ENCODE measurements at places on chromosomes 3 and 15.

DNA sequence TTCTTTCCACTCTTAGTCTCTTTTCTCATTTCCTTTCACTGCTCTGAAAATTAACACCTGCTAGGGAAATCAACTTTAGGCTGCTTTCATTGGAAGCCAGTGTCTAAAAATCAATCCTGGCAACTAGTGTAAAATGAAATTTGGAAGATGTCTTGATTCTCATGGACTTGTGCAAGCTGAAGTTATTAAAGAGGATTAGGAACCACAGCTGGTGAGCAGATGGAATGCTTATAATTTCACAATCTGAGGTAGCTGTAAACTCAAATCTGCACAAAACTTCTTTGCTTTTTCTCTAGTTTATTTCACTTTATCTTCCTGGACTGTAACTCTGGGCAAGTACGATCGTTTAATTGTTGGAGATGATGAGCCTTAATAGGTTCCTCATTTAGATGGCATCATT lies 175.6 kb downstream of the GHSR start:
- DNase-seq: no peak

- DNase-seq: no peak
Measured at GRCh38 chr3:41522612-41523011, 323.3 kb downstream of the CTNNB1 start.

DNA sequence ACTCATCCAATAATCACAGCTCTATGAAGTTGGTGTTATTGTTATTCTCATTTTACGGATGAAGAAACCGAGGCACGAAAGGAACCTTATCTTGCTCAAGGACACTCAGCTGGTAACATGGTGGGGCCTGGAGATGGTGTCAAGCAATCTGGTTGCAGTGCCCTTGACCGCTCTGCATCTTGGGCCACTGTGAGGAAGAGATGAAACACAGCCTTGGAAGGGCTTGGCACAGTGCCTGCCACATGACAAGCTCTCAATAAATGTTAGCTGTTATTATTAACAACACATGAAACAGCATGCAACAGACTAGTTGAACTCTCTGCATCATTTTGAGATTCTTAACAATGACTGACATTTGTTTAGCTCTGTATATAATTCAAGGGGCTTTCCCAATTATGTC lies 10.1 kb upstream of the ITGA11 start:
- DNase-seq: no peak

- DNase-seq: no peak
Measured at GRCh38 chr15:57406062-57406772, 29.9 kb downstream of the CGNL1 start.

GRCh38 chr3:80060664-80061063 lies 292.9 kb upstream of the ROBO1 start:
- no peak for DNase-seq

- DNase-seq: no peak
Measured at GRCh38 chr3:55491296-55491816, 4.2 kb upstream of the WNT5A start.

- no peak for DNase-seq
Measured at GRCh38 chr3:48716508-48716981, 476 bp downstream of the IP6K2 start.

DNA sequence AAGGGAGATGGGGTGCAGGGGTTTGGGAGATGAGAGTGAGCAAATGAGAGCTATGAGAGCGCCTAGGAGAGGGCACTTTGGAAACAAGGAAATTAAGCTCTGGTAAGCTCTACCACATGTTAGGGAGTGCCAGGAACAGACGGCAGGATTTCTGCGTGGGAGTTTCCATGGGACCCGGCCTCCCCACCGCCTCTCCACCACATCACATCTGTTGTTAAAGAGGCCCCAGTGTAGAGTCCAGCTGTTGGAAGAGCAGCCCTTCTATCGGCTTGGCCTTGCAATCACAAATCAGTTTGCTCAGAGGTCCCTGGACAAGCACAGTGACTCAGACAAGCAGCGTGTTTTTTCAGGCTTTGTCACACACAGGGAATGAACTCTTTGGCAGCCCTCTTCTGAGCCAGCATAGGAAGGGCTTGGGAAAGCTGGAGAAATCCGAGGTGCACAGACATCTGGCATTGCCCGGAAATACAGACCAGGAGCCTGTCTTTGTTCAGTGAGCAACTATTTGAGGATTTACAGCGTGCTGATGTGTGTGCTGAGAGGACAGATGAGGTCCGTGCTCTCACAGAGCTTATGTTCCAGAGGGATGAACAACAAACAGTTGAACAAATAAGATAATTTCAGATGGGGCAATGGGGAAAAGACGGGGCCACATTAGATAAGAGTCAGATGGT lies 370.6 kb upstream of the PROK2 start:
- no peak for DNase-seq

Measured in iPS DF 19.7 (cell line).